ENCODE measurements at places on chromosomes 7 and 10.

GRCh38 chr7:88399696-88400240, 93.1 kb upstream of the STEAP4 start:
- DNase-seq = no peak

- no peak for DNase-seq
Measured at GRCh38 chr10:12412666-12413368, 63.5 kb downstream of the CAMK1D start.

DNA sequence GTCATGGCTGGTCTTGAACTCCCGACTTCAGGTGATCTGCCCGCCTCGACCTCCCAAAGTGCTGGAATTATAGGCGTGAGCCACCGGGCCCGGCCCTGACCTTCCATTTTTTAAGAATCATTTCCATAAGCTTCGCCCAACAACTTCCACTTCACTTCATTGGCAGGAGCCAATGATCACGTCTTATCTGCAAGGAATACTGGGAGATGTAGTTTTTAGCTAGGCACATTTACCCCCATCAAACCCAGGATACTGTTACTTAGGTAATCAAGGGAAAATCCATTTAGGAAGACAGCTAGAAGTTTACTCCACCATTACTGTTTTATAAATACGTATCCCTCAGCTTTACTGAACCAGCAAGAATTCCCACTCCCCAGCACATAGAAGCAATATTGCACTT, 3.4 kb upstream of the CDK13 start:
- no peak for DNase-seq

DNA sequence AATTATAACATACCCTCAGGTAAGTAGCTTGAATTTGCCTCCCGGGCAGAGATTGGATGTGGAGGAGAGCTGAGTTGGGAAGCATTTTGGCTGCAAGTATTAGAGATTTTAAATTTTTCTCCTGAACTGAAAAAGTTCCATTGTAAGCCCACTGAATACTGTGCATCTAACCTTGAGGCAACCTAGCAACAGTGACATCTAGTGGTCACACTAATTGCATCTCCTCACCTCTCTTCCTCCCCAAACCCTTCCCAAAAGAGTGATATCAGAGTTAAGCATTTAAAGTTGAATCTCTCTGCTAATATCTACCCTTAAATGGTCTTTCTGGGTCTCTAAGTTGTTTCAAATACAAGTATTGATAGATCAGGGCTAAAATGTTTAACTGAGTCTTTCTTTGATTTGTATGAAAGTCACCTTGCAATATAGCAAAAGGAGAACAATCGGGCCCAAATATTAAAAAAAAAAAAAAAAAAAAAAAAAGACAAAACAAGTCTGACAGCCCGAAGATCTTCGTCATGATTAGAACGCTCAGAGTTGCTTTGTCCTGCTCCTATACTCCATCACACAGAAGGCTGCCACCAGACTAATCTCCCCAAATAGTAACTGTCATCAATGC, 40.4 kb upstream of the DLX5 start:
- DNase-seq = no peak

- DNase-seq = no peak
Measured at GRCh38 chr7:154388412-154388811, 336.2 kb downstream of the DPP6 start.

GRCh38 chr7:64373017-64373416, 59.3 kb downstream of the ZNF736 start:
- no peak for DNase-seq

DNA sequence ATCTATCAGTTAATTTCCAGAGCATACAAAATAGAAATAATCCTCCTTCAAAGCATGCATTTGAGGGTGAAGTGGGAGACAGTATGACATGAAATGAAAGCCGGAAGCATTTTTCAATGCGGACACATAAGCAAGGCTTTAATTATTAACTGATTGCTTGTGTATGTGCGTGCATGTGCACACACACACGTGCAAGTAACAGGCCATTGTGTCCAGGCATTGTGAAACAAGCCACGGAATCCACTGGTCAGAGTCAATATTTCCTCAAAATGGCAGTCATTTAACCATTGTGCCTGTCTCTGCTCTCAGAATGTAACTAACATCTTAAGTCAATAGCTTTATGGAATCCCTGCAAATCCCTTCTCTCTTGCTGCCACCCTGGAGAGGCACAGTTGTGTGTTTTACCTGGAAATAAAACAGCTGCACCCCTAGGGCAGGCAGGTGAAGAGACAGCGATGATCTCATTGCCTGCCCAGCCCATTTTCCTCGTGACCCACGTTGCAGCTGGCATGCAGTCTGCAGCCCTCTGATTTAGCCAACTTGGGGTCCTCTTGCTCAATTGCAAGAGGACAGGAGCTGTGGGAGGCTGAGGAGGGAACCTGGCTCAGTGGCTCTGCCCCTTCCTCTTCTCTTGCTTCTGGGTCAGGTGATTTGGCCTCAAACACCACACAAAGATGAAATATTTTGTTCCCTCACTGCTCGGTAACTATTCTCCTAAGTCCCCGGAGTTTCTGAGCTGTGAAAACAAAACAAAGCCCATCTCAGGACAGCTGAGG, 500.9 kb upstream of the ZMIZ1 start:
- DNase-seq = no peak

DNA sequence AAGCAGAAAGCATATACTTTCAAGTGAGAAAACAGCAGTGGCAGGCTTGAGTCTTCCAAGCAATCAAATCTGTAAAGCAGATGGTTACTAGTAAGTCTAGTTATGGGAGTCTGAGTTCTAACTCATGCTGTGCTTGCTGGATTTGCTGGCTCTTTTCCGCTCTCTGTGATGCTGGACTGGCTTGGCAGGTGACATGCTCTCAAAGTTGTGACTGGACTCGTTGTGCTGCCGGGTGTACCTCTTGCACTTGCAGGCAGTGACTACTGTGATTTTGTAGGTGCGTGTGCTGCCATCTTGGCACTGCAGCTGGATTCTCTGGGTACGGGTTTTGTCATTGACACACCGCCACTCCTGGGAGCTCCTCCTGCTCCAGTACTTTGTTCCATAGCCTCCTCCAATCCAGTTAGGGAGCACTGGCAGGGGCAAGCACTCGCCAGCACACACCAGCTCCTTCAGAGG, 3.1 kb downstream of the SOSTDC1 start:
- no peak for DNase-seq

DNA sequence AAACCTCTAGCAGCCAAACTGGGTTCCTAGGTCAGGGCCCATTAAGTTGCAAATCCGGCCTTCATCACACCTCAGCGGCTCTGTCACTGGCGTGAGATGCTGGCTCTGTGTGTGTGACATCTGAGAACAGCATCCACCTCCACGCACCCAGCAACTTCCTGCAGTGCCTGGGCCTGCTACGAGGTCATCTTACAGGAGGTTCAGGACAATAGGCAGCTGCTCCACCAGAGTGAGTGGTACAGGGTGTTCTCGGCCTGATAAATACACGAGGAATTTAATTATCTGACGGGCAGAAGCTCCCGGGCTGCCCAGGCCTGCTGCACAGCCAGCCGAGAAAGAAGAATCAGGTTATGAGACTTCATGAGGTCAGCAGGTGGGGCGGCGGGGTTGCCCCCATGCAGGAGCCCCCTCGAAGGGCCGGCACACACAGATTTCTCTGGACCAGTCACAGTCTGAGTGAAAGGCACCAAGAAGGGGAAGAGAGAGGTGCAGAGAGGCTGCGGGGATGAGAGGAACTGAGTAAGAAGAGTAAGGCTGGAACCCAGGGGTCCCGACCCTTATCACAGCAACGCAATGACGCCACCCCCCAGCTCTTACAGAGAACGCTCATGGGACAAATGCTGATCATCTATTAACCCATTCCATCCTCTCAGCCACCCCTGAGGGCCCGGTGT, 49.3 kb downstream of the CALML3 start:
- no peak for DNase-seq

- no peak for DNase-seq
Measured at GRCh38 chr7:31664890-31665289, 22.1 kb upstream of the PPP1R17 start.

GRCh38 chr10:111113961-111114757, 37.3 kb downstream of the ADRA2A start:
- DNase-seq = no peak

- no peak for DNase-seq
Measured at GRCh38 chr7:332020-332517, 42.1 kb downstream of the FOXL3 start.

GRCh38 chr10:24858288-24859270, 93.8 kb downstream of the PRTFDC1 start:
- no peak for DNase-seq

DNA sequence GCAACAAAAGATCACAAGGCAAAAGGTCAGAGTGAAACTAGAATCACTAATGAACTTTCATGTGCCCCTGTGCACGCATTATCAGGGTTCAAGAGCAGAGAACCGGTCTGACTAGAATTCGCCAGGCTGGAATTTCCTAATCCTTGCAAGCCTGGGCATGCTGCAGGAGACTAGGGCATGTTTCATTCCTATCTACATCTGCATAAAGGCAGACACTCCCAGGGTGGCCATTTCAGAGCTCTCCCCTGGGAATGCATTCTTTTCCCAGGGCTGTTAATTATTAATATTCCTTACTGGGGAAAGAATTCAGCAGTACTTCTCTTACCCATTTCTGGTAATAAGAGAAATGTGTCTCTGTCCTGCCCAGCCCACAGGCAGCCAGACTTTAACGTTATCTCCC, 90.5 kb downstream of the CDC14C start:
- no peak for DNase-seq

GRCh38 chr7:134954197-134955082, 31.9 kb upstream of the AGBL3 start:
- DNase-seq = no peak

- no peak for DNase-seq
Measured at GRCh38 chr10:124449170-124450011, 444 bp downstream of the NKX1-2 start.

DNA sequence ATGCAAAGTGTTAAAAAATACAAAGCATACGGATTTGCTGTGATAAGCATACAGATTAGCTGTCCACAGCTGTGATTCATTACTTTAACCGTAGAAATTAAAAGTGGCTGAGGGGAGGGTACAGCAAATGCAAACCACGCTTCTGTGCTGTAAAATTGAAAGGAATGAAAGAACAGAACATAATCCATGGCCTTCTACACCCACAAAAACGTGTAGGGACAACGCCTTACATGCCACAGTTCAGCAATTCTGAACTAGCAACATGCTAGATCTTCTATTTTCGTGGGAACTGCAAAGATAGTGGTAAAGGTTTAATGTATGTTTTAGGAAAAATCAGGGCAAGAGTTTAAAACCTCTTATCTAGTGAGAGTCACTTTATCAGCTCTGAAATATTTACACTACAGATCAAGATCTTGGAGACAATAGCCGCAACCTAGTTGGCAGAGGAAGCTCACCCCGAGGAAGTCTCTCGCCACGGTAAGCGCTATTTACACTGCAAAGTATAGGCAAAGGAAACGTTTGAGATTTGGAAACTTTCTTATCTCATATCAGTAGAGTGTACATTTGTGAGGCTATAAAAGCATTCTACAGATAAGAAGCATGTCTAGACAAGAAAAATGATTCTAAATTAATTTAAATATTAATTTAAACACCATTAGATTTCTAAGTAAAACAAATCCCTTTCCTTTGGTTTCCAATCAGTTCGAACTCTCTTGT, 193.6 kb downstream of the MLLT10 start:
- no peak for DNase-seq

- DNase-seq = peak; percentile 66
Measured at GRCh38 chr10:71878327-71879034, 27.4 kb upstream of the PSAP start.

DNA sequence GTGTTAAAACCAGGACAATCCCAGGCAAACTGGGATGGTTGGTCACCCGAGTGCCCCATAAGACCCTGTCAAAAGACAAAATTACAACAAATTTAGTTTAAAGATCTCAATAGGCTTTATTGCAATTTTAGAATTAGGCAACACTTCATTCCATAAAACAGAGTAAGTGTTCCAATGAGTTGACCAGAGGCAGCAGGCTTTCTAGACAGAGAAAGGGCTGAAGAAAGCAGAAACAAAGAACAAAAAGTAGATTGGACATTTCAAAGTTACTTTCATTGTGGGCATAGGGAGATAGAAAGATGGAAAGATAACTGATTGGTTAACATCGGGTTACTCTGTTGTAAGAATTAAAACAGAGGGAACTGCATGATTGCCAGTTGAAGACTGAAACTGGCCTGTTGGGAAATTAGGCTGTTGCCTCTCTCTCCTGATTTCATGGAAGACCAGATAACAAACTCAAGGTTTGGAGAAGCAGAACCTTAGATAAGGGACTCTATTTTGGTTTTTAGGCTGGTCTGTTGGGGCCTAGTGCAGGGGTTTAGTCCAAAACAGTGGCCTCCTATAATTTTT, 36.3 kb downstream of the ENTPD1 start:
- no peak for DNase-seq

Data from ecto neural progenitor cell (in vitro differentiated cells).